ENCODE measurements at places on chromosomes 12 and 14.

- H3K4me1 ChIP-seq, result peaks cover 9% of the 10 kb centered on the region
- no peaks in the 10 kb centered on the region for H3K27me3 ChIP-seq
- peak overlapping the region; percentile 48 for H3K27ac ChIP-seq
- H3K4me3 ChIP-seq, result no peak overlapping the region
Observed at GRCh38 chr14:65588426-65589140, 176.1 kb downstream of the FUT8 start.

GRCh38 chr12:6772331-6772695 is at the start of gene LAG3:
LAG3 (plus strand) TSS chr12:6772520; CDS start chr12:6772853, 333 bp downstream.
- peaks cover 31% of the 10 kb centered on the region for H3K36me3 ChIP-seq
- H3K27ac ChIP-seq, result no peak within 1 kb of the TSS
- H3K27me3 ChIP-seq, result peaks cover 47% of the 10 kb centered on the region
- H3K4me1 ChIP-seq, result peaks cover 21% of the 10 kb centered on the region

DNA sequence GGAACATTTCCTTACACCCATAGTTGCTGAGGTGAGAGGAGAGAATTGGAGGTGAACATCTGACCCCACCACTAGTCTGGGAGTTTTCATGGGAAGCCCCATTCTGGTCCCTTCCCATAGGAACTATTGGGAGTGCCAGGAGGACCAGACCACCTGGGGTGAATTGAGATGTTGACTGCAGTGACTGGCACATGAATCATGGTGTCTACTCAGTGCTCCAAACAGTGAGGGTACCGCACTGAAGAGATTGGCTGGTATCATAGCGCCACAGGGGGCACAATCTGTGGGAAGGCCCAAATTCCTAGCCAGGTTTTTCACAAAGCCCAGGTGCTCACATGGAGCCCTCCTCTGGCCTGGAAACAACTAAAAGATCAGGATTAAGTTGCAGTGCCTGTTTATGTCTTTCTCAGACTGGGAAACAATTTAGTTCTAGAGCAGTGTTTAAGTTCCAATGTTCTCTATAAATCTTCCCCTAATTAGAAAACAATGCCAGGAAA is 3.7 kb upstream of the RNASE9 start:
- peaks cover 3% of the 10 kb centered on the region for H3K4me1 ChIP-seq
- H3K36me3 ChIP-seq, result no peaks in the 10 kb centered on the region
- no peak overlapping the region for H3K27ac ChIP-seq

DNA sequence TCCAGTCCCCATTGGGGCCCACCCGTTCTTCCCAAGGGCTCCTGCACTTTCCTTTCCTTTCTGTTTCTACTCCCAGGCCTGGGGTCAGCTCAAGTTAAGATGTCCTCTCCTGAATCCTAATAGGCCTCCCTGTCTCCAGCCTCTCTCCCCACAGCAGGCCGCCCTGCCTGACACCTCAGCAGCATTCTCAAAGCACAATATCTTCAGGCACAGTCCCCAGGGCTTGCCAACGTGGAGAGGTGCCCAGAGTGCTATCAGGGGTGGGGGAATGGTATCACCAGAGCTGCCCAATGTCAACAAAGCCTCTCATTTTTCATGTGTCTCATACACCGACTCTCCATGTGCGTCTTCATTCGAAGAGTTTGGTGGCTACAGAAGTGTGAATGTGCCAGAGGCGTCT is 123.0 kb downstream of the FOXN3 start:
- no peak overlapping the region for H3K4me3 ChIP-seq
- DNase-seq, result no peak
- H3K27me3 ChIP-seq, result no peaks in the 10 kb centered on the region
- peaks cover 2% of the 10 kb centered on the region for H3K36me3 ChIP-seq
- H3K27ac ChIP-seq, result no peak overlapping the region
- H3K4me1 ChIP-seq, result peaks cover 12% of the 10 kb centered on the region

DNA sequence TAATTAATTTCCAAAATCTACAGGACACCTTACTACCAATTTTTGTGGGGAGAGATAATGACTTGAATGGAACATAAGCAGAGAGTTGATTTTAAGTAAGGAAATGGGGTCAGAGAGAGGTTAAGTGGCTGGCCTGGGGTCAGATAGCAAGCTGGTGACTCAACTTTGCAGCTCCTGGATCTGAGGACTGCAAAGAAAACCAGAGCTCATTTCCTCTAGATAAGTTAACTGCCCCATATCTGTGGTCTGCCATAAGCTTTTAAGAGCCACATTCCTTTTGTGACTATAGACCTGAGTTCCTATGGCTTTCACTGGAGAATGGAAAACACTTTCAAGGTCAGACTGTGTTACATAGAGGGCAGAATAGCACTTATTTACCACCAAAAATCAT is 201.2 kb upstream of the PRICKLE1 start:
- H3K4me1 ChIP-seq, result peaks cover 45% of the 10 kb centered on the region
- H3K27me3 ChIP-seq, result no peaks in the 10 kb centered on the region
- H3K4me3 ChIP-seq, result no peak overlapping the region
- DNase-seq, result no peak

DNA sequence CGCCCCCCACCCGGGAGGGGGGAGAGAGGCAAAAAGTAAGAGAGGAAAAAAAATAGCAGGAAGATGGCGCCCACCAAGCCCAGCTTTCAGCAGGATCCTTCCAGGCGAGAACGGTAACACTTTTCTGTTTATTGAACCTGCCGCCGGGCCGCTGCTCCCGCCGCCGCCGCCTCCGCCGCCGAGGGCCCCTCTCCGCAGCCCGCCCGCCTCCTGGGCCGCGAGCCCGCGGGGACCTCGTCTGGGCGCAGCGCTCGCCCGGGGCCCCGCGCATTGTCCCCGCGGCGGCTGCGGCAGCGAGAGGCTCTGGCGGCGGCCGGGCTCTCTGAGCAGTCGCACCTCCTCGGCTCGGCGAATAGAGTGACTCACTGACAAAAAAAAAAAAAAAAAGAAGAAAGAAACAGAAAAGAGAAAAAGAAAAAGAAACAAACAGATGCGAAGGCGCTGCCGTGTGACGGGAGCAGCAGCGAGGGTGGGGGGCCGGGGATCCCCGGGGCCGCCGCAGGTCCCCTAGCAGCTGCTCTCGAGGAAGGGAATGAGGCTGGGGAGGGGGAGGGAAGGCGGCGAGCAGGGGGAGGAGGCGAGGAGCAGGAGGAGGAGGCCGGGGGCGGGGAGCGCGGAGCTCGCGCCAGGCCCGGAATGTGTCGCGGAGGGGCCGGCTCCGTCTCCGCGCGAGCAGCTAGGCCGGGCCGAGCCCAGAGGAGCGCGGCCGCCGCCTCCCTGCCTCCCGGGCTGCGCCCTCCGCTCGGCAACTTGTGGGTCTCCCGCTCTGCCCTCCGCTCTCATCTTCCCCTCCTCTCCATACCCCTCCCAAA is 781 bp downstream of the NPAS3 start:
- DNase-seq, result peak; percentile 76
- H3K4me3 ChIP-seq, result peak overlapping the region; percentile 83
- peaks cover 57% of the 10 kb centered on the region for H3K27me3 ChIP-seq
- H3K36me3 ChIP-seq, result no peaks in the 10 kb centered on the region

DNA sequence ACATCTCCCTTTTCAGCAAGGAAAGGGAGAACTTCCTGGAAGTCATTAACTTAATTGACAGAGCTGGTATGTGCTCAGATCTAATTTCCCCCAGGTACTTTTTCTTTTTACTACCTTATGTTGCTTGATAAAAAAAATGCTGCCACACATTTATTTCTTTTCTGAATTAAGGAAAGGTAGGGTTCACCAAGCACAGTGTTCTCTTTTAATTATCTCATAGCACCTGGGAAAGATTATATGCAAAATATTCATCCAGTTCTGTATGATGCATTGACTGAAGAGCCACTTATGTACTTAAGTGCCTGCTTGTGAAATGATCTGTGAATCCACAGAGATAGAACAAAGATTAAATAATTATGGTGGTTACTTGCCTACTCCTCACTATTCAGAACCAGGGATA is 25.1 kb downstream of the KCNC2 start:
- peaks cover 6% of the 10 kb centered on the region for H3K27me3 ChIP-seq
- H3K36me3 ChIP-seq, result no peaks in the 10 kb centered on the region
- no peak for DNase-seq
- no peak overlapping the region for H3K27ac ChIP-seq
- no peak overlapping the region for H3K4me3 ChIP-seq
- peaks cover under 1% of the 10 kb centered on the region for H3K4me1 ChIP-seq

DNA sequence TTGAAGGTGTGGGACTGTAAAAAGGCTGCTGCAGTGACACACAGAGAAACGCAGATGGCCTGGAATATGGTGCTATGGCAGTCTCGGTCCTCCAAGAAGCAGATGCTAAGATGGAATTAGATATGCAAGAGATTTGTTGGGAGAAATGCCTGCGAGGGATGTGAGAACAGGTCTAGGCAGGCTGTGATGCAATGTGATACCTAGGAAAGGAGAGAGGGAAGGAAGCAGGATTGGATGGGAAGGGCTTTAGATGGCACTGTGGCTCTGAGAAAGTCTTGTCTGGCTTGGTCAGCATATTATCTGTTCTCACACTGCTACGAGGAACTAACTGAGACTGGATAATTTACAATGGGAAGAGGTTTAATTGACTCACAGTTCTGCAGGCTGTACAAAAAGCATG is 374.4 kb downstream of the BCAT1 start:
- no peak overlapping the region for H3K4me3 ChIP-seq
- H3K27ac ChIP-seq, result no peak overlapping the region
- H3K27me3 ChIP-seq, result no peaks in the 10 kb centered on the region
- H3K36me3 ChIP-seq, result peaks cover 2% of the 10 kb centered on the region
- H3K4me1 ChIP-seq, result no peaks in the 10 kb centered on the region
- DNase-seq, result no peak

DNA sequence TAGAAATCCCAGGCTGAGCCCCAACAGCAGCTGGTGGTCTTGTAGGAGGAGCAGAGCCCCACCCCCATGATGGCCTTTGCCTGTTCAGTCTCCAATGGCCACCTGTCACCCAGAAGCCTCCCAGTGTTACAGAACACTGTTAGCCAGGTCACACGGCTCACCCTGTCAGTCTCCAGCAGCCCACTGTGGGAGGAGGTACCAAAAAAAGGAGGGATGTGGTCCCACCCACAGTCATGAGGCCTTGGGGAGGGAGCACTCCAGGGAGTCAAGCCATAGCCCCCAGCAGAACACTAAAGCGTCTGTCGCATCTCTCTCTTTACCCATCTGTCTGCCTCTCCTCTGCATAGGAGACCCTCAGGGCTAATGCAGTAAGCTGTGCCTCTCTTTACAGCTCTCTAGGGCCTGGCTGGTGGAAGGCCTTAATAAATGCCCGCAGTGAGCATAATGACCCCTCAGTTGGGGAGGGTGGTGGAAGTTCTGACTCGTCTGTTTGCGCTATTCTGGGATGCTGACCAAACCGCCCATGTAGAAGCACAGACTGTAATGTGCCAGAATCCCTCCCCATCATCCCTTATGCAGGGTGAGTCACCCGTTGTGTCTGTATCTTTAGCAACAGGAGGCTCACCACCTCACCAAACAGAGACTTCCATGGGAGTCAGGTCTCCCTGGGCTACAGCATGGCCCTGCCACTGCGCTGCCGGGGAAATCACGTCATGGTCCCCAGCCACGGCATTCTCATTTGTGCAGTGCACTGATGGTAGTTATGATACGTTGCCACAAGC is 14.6 kb downstream of the C14orf132 start:
- peak; percentile 27 for DNase-seq
- H3K4me1 ChIP-seq, result peaks cover 10% of the 10 kb centered on the region
- H3K27ac ChIP-seq, result no peak overlapping the region

GRCh38 chr14:24868389-24868788 is 181.6 kb downstream of the STXBP6 start:
- H3K27ac ChIP-seq, result no peak overlapping the region
- H3K4me3 ChIP-seq, result no peak overlapping the region
- peaks cover 2% of the 10 kb centered on the region for H3K36me3 ChIP-seq
- no peak for DNase-seq
- H3K4me1 ChIP-seq, result peaks cover 7% of the 10 kb centered on the region

DNA sequence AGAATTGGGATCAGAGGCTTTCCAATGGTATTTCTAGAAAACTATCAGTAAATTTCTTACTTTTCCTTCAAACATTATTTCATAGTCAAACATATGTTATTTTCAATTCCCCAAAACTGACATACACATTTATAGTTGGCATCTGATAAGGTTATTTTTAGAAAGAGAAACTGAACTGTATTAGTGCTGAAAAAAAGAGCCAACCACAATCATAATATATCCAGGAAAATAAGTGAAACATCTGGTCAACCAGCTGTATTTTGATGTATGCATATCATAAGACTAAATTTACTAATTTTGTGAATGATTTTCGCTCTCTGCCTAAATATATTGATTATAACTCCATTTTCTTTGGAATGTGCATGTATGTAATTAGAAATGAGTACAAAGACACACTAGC is 554.2 kb downstream of the FLRT2 start:
- H3K4me3 ChIP-seq, result no peak overlapping the region
- no peaks in the 10 kb centered on the region for H3K27me3 ChIP-seq
- no peaks in the 10 kb centered on the region for H3K36me3 ChIP-seq
- peaks cover 17% of the 10 kb centered on the region for H3K4me1 ChIP-seq

DNA sequence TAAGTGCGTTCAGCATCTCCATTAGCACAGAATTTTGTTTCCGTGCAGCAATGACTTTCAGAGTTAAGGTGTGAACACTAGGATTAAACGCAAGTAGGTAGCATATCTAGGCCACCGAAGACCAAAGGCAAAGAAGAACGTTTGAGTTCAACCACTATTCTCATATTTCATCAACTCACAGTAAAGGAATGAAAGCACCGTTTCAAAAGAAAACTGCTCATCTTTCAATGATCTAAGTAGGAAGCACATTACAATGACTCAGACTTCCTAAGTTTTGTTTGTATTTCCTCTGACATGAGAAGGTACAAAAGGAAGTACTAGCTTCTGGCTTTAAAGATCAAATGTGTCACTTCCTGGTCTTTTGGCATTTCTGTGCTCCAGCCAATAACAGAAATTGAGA is 57.6 kb downstream of the ACADS start:
- H3K36me3 ChIP-seq, result peaks cover 23% of the 10 kb centered on the region
- H3K4me3 ChIP-seq, result no peak overlapping the region
- no peak for DNase-seq
- no peaks in the 10 kb centered on the region for H3K4me1 ChIP-seq
- H3K27me3 ChIP-seq, result no peaks in the 10 kb centered on the region

DNA sequence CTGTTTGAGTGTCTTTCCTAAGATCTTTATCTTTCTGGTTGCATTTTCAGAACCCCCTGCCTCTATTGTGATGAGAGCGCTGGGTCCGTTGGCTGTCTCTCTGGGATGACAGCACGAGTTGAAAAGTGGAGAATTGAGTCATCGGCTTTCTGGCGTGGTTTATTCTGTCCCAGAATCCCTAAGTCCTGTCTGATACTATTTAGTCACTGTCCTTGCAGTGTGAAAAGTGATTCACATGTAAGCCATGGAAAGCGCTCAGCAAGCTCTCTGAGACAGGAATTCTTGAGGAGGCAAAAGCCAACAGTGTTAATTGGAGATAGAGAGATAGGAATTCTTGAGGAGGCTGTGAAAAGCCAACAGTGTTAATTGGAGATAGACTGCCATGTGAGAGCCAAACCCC is 121.7 kb downstream of the CHST11 start:
- no peak overlapping the region for H3K27ac ChIP-seq
- H3K4me1 ChIP-seq, result peaks cover 2% of the 10 kb centered on the region
- no peak for DNase-seq
- no peaks in the 10 kb centered on the region for H3K27me3 ChIP-seq

- no peaks in the 10 kb centered on the region for H3K36me3 ChIP-seq
- no peak for DNase-seq
- no peak overlapping the region for H3K4me3 ChIP-seq
- peaks cover 38% of the 10 kb centered on the region for H3K4me1 ChIP-seq
- no peaks in the 10 kb centered on the region for H3K27me3 ChIP-seq
Observed at GRCh38 chr12:79452906-79453305, 237.9 kb downstream of the PAWR start.

Data from mesothelial cell of epicardium (in vitro differentiated cells).